ENCODE measurements at places on chromosomes 4 and X.

GRCh38 chrX:1213971-1214370, 1.5 kb upstream of the CRLF2 start:
- DNase-seq = no peak

DNA sequence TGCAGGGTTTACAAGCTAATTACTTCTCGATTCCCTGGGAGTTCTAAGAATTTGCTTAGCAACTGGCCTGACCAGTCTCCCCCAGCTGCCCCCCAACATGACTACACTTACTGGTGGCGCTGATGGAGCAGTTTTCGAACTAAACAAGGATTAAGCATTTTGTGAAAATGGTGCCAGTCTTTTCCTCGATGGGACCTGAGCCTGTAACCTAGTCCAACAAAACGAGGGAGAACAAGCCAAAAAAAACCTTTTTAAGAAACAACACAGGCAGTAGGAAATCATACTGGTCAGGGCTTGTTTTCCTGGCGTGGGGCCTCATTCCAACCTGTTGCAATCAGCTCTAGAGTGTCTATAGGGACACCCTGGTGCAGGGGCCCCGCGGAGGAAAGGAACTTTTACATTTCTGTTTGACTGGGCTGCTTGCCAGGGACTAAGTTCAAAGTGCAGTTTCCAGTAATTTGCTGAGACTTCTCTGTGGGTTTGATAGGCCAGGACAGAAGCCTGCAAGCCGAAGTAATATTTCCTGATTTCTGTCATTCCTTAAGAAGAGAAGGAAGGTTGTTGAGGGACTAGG, 158.7 kb downstream of the SPRY1 start:
- DNase-seq = no peak

GRCh38 chr4:163768014-163768413, 273.5 kb downstream of the TMA16 start:
- no peak for DNase-seq

GRCh38 chrX:70025464-70025863, 24.3 kb downstream of the AWAT2 start:
- no peak for DNase-seq

- no peak for DNase-seq
Measured at GRCh38 chr4:1799387-1800375, 6.6 kb downstream of the FGFR3 start.

- DNase-seq = no peak
Measured at GRCh38 chr4:24197955-24198354, 308.1 kb upstream of the PPARGC1A start.

DNA sequence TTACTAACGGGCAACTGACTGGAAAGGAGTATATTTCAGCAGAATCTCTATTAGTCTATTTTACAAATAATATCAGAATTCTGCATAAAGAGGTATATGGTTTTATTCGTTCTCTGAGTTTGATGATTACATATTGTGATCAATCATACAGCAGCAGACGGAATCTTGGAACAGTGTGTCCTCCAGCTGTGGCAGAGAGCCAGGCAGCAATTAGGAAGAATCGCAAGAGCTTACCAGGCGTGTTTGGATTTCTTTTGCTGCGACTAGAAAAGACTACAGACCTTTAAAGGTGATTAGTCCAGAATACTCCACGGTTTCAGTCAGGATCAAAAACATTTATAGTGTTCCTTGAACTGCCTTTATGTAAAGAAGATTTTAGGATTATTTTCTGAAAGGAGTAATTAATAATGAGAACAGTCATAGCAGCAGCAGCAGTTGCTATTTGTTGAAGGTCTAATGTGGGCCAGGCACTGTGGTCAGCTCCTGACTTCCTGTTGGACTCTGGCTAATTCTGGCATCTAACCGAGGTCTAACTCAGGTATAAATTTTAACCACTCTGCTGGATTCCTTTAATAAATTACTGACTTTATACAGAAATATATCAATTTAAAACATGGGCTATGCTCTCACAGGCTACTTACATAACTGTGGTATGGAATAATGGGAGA, 225.3 kb upstream of the CXorf66 start:
- DNase-seq = no peak
